NCI-H1105 treated with DMSO at 0.1 percent for 48 hours (cell line): ENCODE measurements at places on chromosomes 2 and 18.

- DNase-seq, result peak; percentile 19
Measured at GRCh38 chr2:30394096-30394495, 53.0 kb upstream of the LCLAT1 start.

GRCh38 chr2:239671916-239672849 is 271.4 kb upstream of the HDAC4 start:
- no peak for DNase-seq

DNA sequence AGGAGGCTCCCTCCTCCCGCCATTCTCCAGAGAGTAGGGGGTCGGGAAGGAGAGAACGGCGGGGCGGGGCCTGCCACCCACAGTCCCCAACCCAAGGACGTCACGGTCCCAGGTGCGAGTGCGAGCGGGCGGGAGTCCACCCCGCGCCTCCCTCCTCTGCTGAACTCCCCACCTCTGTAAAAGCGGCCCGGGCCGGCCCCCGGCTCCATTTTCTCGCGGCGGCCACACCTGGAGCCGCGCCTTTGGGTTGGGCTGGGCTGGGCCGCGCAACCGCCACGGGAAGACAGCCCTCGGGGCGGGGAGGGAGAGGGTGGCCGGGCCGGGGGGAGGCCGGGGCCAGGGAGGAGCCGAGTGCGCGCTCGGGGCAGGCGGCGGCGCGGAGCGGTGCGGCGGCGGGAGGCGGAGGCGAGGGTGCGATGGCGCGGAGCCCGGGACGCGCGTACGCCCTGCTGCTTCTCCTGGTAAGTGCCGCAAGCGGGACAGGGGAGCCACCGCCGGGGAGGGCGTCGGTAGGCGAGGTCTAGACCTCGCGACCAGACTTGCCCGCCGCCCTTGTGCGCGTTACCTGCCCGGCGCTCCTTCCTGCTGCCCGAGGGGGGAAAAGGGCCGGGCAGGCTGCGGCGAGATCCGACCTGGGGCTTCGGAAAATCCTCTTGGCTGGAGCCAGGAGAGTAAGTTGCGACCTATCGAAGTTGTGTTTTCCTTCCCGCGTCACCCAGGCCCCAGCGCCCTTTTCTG is at the start of gene DSG2:
Gene DSG2, plus strand, starts transcription at position 342 of the 738 bp plus-strand sequence. Its CDS starts 75 bp downstream, at position 417.
- peak; percentile 30 for DNase-seq

GRCh38 chr2:81412681-81413080 is 1108.1 kb upstream of the LRRTM1 start:
- DNase-seq, result no peak

DNA sequence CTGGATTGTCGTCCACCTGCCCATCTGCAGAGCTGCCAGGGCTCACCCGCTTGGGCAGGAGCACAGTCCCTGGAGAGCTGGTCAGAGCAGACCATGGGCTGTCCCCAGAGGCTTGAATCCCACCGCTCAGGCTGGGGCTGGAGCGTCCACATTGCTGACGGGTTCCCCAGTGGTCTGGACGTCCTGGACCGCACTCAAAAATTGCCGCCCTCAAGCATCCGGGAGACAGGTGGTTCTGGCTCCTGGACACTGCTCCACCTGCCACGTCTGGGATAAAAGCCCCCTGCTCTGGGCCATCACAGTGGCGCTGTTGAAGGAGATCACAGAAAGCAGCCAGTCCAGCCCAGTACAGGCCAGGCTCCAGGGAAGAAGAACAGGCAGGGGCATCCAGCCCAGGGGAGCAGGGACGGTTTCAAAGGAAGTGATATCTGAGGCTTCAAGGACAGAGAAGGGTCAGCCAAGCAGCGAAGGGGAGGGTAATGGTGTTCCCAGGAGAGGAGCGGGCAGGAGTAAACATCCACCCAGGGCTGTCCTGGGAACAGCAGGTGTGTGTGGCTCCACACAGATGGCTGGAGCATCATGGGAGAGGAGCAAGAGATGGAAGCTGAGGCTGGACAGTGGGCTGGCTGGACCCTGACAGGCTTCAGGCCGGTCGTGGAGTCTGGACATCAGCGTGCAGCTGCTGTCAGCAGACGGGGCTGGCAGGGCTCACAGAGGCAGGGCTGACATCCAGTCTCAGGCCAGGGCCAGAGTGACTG is 21.9 kb upstream of the ID2 start:
- no peak for DNase-seq

DNA sequence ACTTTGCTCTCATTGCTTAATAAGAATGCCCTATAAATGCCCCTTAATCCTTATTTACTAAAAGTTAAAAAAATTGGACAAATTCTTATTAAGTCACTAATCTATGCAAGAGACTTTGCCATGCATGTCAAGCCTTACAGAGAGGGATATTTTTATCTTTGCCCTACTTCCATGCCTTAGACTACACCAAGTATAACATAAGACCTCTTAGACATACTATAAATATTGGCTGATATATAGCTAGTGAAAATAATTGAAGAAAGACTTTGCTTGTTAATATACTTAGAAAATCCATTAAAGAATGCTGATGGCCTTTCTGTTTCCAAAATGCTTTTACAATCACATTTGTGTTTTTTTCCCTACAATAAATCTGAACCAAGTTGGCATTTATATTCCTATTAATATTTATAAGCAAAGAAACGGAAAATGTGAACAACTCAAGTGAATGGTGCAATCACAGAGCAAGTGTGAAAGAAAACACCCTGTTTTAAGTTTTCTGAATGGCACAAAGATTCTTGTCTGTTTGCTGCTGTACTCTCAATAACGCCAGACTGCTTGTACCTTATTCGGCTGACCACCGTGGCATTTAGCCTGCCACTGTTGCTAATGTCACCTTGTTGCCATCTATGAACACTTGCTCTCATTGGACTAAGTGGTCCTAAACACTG is 105.0 kb downstream of the MC4R start:
- DNase-seq, result no peak

DNA sequence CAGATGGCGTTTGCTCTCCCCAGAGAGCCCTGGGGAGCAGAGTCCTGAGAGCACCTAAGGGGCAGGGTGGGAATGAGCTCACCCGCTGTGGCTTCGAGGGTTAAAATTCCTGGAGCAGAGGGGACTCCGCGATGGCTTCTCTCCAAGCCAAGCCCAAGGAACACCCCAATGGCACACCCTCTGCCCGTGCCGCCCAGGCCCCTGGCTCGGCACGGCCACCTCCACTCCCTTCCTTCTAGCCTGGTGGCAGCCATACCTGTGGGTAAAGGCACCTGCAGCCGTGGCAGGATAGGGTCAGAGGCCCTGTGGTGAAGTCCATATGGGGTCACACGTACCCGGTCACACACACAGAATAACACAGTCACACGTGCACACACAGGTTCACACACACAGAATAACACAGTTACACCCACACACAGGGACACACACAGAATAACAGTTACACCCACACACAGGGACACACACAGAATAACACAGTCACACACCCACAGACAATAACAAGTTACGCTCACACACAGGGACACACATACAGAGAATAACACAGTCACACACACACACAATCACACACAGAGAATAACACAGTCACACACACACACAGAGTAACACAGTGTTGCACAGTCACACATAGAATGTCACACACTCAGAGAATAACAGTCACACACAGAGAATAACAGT is 50.5 kb downstream of the RAMP1 start:
- DNase-seq, result no peak

DNA sequence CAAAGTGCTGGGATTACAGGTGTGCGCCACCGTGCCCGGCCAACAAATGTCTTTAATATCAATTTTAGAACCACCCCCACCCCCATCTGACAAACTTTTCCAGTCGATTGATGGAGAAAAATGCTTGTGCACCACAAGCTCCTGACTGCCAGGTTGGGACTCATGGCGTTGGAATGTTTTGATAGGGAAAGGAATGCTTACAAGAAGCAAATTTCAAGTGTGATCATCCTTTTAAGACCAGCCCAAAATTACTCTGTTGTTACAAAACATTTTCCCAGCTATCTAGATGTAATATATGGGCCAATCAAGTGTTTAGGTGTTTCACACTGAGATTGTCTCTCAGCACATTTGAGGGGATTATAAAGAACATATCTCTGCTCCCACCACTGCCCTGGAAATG is 45.2 kb downstream of the UBXN4 start:
- DNase-seq, result no peak

DNA sequence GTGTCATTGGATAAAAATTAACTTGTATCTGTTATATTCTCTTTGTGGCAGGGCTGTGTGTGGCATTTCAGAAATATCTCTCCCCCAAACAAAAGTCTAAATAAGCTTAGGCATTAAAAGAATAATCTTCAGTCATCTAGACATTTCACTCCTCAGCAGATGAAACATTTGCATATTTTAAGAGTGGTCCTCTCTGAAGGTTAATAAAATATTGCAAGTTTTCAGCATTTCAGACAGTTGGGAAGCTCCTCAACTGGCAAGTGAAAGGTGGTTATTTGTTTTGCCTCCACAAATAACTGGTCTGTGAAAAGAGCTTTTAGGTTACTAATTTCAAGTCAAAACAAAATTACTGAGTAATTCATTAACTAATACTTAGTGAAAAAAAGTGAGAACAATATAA is 462.6 kb downstream of the EPHA4 start:
- no peak for DNase-seq

GRCh38 chr2:28447943-28448792 is 47.7 kb upstream of the PLB1 start:
- no peak for DNase-seq

DNA sequence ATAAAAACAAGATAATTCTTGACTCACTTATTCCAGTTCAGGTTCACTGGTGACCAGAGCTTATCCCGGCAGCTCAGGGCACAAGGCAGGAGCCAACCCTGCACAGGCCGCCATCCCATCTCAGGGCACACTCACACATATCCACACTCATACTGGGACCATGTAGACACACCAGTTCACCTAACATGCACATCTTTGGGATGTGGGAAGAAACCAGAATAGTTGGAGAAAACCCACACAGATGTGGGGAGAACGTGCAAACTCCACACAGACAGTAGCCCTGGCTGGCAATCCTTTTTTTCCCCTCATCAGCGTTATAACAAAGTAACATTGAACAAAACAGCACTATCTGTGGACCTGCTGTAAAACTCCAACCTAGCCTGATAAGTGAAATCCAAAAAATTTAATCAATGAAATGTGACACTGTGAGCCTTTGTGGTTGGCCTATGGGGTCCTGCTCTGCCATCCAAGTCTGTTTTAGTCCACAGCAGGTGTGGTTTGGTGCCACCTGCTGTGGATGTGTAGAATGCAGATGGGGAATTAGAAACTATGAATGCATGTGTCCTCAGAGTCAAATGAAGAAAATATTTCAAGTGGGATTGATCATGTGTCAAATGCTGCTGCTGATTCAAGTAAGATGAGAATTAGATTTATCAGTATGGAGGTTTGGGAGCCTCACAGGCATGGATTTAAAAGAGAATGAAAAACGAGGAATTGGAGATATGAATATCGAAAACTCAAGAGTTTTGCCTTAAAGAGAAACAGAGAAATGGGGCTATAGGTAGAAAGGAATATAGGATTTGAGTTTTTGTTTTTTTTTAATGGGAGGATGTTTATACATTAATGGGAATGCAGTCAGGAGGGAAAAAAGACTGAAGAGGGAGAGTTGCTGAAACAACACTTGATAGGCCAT is 47.0 kb downstream of the UGP2 start:
- peak; percentile 37 for DNase-seq

- DNase-seq, result peak; percentile 41
Measured at GRCh38 chr2:112483042-112483473, 1.1 kb downstream of the TTL start.

DNA sequence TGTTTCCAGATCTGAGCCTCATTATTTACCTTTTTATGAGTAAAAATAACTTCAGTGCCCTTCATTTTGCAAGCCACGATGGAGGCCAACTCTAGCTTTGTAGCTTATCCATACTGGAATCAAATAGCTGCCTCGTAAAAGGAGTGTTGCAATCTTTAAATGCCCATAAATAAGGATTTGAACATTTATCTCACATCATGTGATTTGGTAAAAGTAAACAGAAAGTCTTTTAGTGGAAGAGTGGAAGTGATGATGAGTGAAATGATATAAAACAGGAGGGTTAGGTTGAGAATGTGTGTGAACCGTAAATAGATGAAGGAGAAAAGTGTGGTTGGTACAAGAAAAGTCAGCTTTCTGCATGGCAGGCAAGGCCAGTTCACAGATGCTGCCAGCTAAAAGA is 348.9 kb downstream of the OSR1 start:
- DNase-seq, result no peak

GRCh38 chr2:20333738-20334137 is 16.9 kb downstream of the PUM2 start:
- no peak for DNase-seq

DNA sequence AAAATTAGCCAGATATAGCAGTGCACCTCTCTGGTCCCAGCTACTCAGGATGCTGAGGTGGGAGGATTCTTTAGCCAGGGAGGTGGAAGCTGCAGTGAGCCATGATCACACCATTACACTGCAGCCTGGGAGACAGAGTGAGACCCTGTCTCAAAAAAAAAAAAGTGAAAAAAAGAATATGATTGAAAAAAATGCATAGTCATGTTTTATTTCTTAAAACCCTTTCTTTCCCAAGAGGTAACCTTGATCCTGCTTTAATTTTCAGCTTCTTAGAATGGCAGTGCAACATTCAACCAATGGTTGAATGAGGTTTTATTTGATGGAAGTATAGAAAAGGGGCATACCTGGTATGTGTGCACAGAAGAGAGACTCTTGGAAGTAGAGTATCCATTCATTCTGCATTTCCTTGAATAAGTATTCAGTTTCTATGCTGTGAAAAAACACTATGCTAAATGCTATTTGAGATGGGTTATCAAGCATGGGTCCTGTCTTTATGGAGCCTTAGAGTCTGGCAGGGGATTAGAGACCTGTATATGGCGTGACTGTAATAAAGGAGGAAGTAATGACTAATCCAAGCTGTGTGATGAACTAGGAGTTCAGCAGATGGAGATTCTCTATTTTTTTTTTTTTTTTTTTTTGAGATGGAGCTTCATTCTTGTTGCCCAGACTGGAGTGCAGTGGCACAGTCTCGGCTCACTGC is 146.3 kb downstream of the WDSUB1 start:
- no peak for DNase-seq

GRCh38 chr2:177554365-177554764 is 161.8 kb downstream of the AGPS start:
- DNase-seq, result no peak

DNA sequence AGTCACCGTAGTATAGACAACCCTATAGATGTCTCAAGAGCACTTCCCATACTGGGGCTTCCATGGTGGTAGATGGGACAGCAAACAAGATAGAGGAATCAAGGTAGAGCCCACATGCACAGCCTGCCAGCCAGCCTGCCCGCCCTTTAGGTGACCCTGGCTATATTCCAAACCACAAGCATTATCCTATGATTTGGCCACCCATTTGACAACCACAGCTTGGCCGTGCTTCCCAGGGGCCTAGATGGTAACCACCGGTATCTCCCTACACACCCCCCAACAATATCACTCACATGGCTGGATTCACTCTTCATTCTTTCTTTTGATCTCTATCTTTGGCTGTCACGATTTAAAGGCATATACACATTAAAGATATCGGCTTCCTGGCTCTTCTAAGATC is 85.3 kb downstream of the CDK15 start:
- DNase-seq, result no peak

DNA sequence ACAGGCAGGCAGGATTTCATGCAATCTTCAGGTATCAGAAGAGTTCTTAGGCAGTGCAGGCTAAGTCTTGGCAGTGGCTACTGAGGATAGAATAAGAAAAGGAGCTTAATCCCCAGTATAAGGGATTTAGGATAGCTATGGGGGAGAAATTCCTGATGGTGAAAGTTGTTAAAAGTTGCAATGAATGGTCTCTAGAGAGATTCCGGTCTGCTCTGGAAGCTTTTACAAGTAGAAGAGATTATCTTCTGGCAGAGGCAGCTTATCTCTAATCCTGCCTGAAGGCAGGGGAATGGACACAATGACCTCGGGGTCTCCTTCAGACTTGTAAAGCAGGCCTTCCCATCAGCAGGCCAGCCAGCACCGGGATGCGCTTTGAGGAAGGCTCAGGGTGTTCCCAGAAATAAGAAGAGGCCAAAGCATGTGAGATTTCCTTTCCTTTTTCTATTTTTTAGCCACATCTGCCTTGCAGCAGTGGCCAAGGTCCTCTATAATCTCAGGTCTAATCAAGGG is 253.9 kb upstream of the KLHL29 start:
- DNase-seq, result no peak
